ENCODE measurements at places on chromosomes 4 and X. TPM values are rescaled to one million over a fixed set of nuclear protein-coding genes. Genes with fewer than 3 reads are reported as not detected.

DNA sequence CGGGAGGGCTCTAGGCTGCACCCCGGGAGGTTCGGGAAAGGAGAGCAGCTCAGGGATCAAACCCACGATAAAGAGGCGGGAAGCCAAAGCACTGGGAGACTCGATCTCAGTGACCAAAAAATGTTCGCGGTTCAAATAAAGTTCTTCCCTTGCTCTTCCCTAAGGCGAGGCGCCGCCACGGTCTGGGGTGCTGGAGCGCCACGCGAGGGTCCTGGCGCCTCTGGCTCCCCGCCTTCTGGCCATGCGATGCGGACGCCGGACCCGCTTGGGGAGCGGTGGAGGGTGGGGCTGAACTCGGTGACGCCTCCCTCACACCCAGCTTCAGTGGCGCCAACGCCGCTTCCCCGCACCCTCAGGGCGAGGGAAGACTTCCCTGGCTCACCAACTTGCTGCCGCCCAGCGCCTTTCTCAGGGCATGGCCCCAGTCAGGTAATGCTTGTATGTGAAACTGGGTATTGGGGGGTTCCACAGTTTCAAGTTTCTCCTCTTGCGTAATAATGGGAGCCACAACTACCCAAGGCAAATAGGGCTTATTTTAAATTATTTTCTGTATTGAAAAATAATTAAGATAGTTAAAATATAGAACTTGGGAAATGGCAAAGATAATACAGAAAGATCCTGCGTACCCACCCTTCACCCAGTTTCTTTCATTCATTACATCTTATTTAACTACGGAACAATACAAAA is at the start of gene QRFPR:
Gene QRFPR (minus strand): TSS at position 243 of the 687 bp plus-strand sequence. CDS start 371 bp downstream, outside the sequence.
- DNase-seq = no peak

DNA sequence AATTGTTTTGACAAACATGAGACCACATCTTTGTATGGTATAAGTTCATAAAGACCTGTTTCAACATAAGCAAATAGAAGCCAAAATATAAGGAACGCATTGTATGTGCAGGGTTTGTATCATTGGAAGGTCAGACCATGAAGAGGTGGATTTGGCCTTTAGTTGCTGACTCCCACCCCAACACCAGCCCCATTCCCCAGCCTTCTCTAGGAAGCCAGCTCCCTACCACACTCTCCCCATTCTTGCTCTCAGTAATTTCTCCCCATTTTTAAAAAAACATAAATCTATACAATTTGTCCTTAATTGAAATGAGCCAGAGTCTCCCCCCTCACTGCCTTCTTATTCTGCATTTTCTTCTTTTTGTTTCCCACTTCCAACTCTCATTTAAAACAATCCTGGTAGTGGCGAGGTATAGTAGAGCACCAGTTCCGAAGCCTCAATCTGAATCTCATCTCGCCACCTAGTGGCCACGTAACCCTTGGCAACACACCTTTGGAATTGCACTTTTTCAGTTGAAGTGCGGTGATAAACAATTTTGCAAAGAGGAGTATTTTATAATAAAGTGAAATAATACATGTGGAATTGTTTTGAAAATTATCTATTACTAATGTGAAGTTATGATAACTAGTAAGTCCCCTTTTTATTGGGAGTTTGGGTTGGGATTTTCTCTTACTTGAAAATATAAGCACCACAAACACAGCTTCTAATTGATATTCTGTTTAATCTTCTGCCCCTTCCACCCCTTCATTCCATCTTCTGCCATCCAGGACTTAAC is 126.6 kb downstream of the ASB9 start:
- DNase-seq = peak; percentile 9

Gene ITGB1BP2
- total RNA-seq = 1.1 TPM

GRCh38 chrX:29024871-29025270 is 437.6 kb downstream of the IL1RAPL1 start:
- DNase-seq = no peak

DNA sequence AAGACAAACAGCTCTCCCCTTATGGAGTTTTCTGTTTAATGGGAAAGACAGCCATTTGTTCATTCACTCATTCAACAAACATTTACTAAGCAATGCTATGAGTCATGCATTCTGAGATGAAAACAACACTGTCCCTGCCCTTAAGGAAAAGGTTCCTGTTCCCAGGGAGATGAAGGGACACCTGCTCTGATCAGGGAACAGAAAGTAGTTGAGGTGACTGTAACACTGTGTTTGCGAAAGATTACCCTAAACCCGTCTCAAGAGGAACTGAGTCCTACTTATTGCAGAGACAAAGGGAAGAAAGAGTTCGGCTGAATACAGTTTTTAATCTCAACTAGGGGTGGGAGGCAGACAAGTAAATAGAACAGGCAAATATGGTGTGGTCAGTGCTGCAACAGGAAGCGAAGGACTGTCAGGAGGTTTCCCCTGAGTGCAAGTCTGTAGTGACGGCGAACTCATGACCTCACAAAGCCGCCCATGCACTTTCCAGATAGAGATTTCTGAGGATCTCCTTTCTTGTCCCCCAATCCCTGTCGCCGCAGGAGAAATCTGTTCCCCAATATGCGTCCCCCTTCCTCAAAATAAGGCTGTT is 712 bp downstream of the STX18 start:
- no peak for DNase-seq

Gene NEIL3
- total RNA-seq = 2.1 TPM

- DNase-seq = no peak
Observed at GRCh38 chr4:42167709-42168108, 15.3 kb upstream of the BEND4 start.

- DNase-seq = no peak
Observed at GRCh38 chrX:103155201-103155600, 59.7 kb upstream of the BEX4 start.

DNA sequence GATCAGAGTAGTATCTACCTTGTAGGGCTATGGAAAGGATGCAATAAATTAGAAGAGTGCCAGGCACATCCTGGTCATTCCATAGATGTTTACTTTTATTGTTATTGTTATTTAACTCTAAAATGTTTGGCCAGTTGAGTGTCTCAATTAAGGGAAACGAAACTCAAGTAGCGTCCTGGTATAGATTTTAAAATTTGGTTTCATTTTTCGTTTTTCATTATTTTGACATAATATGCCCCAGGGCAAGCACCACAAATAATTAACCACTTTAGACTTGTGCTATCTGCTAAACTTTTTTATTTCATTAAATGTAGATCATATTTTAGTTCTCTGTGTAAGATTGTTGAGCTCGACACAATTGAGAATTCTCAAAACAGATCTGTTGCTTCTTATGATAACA is 179.7 kb upstream of the PRPS2 start:
- no peak for DNase-seq

DNA sequence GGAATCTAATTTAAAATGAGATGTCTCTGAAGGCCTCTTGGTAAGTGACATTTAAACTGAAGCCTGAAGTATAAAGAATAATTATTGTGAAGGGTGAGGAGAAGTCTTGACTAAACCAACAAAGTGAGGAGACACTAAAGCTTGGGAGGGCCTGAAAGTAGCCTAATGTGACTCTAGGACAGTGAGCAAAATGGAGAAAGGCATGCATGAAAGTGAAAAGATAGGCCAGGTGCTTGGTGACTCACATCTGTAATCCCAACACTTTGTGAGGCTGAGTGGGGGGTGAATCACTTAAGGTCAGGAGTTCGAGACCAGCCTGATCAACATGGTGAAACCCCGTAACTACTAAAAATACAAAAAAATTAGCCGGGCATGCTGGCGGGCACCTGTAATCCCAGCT is 46.9 kb upstream of the SMARCAD1 start:
- DNase-seq = no peak

Gene FAM47E
- 3.1 TPM for total RNA-seq

GRCh38 chrX:31747411-31747810 is 675.6 kb upstream of the FTHL17 start:
- DNase-seq = no peak

Gene UGT2B10
- total RNA-seq = not detected

DNA sequence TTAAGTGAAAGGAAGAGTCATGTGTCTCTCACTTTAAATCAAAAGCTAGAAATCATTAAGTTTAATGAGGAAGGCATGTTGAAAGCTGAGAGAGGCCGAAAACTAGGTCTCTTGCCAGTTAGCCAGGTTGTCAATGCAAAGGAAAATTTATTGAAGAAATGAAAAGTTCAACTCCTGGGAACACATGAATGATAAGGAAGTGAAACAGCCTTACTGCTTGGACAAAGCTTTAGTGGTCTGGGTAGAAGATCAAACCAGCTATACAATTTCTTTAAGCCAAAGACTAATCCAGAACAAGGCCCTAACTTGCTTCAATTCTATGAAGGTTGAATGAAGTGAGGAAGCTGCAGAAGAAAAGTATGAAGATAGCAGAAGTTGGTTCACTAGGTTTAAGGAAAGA is 24.9 kb downstream of the RHOH start:
- no peak for DNase-seq

DNA sequence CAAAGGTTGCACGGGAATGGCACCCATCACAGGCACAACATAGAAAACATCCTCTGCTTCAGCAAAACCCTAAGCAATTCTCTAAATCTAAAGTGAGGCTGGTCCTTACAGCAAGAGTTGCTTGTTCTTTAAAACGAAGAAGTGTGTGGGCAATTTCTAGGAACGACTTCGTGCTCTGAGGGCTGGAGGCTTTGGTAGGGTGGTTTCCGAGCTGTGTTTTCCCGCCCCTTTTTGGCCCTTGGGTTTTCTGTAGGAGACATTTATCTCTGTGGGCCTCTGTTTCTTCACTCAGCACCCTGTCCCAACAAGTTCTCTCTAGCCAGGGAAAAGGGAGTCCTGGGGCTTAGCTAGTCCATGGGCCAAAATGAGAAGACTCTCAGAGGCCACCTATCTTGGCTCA is 84.2 kb downstream of the SLC2A9 start:
- DNase-seq = no peak

Gene RAI2
- 3.2 TPM for total RNA-seq

Gene GPR143
- 18.7 TPM for total RNA-seq

DNA sequence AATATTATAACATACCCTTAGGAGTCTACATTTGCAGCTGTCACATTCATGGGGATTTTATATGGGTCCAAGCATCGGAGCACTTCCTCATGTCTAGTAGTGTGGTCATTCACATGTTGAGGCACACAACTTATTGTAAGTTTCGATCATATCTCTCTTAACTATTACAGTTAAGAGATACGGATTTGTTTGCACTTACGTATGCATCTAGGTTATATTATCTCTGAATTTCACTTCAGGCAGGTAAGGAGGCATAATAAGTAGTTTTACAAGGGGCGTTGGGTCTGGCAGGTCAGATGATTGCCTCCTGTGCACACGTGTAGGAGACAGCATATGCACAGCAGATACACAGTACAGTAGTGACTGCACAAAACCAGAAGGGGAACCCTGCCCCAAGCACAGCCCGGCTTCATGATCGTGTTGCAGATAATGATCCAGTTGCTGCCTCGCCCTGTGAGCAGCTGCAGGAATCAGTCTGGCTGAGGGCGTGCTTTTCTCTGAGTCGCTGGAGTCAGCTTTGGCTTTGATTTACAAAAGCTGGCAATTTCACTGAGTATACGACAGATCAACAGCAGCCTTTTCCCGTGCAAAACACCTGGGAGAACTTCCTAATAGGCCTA is 302.9 kb upstream of the GATB start:
- no peak for DNase-seq

DNA sequence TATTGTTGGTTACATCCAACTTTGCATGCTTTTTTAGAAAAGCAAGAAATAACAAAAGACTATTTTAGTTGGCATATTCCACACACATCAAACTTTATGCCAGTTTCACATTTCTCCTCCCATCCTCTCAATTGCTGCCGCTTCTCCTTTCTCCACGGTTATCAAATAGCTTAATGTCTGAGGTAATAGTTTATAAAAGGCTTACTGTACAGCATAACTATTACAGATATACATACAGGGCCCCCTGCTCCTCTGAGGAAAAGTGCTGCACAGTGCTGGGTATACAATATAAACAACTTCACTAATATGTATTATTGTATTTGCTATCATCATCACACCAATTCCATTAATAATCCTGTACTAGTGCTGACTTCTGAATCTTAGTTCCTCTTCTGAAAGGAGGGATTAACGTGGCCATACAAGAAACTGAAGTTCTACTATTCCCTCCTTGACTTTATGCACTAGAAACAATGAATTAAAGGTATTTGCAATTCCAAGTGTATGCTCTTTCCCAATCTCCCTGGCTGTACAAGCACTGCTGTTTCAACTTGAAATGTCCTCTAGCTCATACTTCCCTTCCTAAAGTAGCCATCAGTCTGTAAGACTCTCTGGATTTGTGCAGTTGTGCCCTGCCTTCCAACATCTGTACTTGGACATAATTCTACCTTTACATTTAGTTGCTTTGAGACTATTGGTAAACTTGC is 2.5 kb downstream of the CCNI start:
- no peak for DNase-seq

DNA sequence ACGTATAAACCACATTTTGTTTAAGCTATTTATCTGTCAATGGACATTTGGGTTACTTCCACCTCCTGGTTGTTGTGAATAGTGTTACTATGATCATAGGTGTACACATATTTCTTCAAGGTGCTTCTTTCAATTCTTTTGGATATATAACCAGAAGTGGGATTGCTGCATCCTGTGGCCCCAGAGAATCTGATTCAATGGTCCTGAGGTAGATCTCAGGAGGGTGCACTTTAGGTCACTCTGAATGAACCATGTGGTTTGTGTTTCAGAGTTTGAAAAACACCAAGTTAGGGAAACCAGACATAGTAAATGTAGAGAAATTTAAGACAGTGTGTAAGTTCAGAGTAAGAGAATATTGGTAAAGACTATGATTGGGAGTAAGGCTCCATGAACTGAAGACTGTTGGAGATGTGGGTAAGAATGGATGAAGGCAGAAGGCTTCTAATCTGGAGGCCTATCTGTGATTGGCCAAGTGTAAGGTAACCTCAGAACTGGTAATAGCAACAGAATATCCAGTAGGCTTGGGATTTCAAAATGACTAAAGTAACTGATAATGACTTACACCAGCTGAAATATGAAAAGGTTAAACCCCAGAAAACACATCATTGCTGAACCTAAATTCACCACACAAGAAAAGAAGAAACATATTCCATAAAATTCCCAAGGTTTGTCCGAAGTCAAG is 236.9 kb downstream of the CAMK2D start:
- DNase-seq = no peak

GRCh38 chrX:16403808-16404207 is 236.5 kb downstream of the MAGEB17 start:
- no peak for DNase-seq

- no peak for DNase-seq
Observed at GRCh38 chr4:1205586-1206298, 33.4 kb upstream of the SPON2 start.

DNA sequence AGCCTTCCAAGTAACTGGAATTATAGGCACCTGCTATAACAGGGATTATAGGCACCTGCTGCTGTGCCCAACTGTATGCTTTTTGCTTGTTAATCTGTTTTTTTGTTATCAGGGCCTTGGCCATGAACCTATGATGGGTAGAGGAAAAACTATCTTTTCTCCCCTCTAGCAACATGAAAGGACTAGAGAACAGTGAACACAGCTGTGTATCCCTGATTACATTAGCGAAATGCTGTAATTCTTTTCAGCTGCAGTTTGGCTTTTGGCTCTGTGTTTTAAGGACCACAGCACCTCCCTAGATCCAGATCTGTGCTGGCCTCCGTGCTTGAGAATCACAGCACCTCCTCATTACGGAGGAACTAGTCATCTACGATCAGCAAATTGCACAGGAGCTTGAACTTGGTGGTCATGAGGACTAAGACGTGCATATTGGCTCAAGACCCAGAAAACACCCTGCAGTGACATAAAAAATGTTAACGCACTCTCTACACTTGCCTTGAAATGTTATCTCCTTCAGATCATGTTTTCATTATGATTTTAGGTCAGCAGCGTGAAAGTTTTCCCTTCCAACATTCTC is 57.7 kb upstream of the S100G start:
- no peak for DNase-seq

Gene ADAM29
- total RNA-seq = not detected

- peak; percentile 9 for DNase-seq
Observed at GRCh38 chr4:68498413-68499007, 51.2 kb downstream of the TMPRSS11E start.

- DNase-seq = no peak
Observed at GRCh38 chr4:94537921-94538628, 86.3 kb downstream of the PDLIM5 start.

All from kidney epithelial cell (primary cell).